ENCODE measurements at places on chromosomes 6 and 20.

DNA sequence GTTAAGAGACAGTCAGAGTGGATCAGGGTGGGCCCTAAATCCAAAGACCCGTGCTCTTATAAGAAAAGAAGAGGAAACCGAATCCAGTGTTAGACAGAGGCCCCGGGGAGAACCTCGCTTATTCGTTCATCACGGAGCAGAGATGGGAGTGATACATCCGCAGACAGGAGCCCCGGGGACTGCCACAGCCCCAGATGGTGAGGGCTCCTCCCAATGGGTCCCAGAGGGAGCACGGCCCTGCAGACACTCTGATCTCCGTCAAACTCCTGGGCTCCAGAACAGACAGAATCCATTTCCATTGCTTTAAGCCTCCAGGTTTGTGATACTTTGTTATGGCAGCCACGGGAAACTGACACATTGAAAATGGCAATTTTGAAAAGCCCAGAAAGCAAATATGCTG is 47.0 kb downstream of the CDH4 start:
- no peak for DNase-seq

DNA sequence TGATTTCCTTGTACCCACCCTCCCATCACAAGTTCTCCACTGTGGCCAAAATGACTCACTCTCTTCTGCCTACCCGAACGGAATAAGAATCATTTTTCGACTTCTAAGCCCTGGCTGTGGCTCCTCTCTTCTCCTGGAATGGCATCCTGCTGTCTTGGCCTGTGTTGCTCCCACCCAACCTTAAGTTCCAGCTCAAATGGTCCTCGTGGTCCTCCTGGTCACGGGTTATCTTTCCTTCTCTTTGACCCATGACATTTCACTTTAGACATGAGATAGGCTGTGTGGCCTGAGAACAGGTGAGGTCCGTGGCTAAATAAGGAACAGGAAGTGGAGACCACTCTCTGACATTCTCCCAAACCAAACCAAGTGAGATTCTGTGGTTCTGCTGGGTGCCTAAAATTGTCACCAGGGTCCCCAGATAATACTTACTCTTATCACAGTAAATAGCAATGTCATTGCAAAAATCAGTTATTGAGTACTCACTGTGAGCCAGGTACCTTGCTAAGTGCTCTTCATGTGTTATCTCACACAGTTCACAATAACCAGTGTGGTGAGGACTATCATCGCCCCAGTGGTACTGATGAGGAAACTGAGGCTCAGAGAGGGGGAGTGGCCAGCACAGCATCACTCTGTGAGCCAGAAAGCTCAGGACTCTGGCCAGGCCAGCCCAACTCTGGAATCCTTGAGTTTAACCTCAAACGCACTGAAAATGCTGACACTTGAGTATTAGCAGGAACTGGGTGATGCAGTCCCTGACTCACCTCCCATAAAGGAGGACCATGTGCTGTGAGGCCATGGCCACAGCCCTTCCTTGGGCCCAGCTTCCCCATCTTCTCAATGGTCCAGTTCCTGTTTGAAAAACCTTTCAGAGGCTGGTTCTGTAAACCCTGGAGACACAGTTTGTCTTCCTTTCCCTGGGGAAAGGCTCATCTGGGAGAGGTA is 74.8 kb upstream of the SIRPA start:
- no peak for DNase-seq

DNA sequence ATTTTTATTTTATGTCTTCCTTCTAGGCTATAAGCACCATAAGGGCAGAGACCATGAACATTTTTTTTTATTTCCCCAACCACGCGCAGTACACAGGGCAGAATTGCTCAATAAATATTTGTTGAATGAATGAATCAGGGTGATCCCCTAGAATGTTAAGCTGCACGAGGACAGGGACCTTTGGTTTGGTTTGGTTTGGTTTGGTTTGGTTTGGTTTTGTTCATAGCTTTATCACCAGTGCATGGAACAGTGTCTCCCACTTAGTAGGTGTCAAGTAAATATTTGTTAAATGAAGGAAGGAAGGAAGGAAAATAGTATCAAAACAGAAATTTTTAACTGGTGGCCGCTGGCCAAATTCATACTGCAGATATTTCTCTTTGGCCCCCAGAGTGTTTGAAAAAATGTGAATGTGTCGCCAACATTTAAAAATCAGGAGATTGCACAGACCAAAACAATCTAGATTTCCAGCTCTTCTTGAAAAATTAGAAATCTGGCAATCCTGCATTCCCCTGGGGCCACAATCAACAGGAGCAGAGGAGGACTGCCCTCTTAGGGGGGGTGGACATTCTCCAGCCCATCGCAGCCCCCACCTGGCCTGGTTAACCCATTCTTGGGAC is 205.3 kb downstream of the EYA2 start:
- DNase-seq = no peak

DNA sequence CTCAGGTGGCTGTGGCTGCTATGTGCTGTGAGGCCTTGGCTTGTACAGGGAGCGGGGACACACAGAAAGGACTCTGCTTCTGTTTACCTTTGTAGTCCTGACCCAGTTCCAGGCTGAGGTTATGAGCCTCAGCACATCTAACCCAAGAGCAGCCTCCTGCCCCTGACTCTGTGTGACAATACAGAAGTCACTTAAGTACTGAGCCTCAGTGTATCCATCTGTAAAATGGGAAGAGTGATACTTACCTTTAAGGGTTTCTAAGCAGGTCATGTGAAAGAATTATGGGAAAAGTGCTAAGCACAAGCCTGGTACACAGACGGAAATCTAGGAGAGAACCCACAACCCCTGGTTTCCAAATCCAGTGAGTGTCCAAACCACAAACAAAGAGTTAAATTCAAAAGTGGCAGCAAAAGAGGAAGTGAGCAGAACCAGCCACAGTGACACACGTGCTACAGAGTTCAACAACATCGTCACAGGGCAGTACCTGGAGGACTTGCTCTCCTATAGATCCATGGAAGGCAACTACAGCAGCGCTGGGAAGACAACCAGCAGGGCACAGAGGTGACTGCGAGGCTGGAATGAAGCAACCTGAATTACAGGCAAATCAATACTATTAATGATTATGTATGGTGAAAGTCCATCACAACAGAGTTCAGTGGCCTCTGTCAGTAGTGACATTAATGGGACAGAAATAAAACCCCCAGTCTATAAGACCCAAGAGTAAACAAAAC is 12.5 kb downstream of the TRIM26 start:
- DNase-seq = peak; percentile 71

DNA sequence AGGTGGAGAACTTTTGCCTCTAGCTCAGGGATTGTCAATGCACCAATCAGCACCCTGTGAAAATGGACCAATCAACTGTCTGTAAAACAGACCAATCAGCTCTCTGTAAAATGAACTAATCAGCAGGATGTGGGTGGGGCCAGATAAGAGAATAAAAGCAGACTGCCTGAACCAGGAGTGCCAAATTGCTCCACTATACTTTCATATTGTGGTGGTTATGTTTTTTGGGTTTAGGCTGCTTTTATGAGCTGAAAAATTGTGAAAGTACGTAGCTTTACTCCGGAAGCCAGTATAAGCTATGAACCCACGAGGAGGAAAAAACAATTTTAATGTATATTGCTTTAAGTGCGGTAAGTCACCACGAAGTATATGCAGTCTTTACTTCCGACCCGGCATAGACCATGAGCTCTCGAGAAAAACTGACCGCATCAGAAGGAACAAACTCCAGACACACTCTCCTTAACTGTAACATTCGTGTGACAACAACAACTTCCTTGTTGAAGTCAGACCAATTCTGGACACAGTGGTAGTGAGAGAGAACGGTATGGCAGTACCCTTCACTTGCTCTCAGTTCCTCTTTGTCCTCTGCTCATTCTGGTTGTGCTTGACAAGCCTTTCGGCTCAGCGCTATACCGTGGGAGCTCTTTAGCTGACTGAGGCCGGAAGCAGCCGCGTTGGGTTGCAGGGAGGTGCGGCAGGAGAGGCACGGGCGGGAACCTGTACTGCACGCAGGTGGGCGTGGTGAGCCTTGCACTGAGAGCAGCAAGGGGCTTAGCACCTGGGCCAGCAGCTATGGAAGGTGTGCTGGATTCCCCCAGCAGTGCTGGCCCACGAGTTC is 81.9 kb upstream of the E2F3 start:
- peak; percentile 80 for DNase-seq

- peak; percentile 10 for DNase-seq
These were observed 32.4 kb downstream of the CPXM1 start for GRCh38 chr20:2767768-2768631.

DNA sequence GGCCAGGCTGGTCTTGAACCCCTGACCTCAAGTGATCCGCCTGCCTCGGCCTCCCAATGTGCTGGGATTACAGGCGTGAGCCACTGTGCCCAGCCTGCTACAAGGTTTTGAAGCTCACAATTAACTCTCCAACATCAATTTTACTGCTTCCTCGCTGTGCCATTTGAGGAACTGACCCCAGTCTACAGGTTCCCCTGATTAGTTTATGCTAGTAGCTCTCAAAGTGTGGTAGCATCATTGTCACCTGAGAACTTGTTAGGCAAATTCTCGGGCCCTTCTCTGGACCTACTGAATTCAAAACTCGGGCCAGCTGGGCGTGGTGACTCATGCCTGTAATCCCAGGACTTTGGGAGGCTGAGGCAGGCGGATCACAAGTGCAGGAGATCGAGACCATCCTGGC is 49.4 kb downstream of the MCUR1 start:
- no peak for DNase-seq

- DNase-seq = no peak
These were observed 33.5 kb downstream of the HFE start for GRCh38 chr6:26120807-26121140.

DNA sequence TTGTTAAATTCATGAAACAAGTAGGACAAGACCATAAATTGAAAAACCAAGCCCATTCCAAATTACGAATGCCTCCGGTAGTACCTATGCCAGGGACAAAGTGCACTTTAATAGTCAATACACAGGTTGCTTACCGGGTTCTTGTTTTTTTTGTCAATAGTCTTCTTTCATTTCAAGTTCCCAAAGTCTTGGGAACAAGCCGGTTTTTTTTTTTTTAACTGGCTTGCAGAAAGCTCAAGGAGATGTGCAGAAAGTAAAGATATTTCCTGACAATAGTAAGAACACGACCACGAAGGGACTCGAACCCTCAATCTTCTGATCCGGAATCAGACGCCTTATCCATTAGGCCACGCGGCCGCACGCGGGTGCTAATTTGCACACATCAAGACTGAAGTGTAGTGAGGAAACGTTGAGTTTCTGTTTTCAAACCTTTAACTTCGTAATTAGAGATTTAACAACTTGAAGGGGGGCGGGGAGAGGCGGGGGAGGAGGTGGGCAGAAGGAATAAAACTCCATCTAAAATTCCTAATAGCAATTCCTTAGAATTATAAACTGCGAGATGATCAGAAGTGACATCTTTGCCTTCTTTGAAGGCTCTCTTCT is 181.0 kb downstream of the TRIM27 start:
- no peak for DNase-seq

DNA sequence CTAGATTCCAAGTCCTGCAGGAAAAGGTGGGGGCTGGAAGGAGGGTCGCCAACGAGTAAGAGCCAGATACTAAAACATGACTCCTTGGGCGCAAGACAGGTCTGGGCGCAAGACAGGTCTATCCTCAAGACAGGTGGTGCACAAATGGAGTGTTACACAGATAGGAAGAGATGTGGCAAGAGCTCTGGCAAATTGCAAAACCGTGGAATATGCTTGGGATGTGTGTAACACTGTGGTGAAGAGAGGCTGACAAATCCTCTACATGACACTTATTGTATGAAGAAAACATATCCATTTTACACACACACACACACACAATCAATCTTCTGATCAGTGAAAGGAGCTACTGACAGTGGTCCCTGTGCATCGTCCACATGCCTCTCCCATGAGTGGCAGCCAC is 77.6 kb downstream of the TBC1D7 start:
- no peak for DNase-seq

DNA sequence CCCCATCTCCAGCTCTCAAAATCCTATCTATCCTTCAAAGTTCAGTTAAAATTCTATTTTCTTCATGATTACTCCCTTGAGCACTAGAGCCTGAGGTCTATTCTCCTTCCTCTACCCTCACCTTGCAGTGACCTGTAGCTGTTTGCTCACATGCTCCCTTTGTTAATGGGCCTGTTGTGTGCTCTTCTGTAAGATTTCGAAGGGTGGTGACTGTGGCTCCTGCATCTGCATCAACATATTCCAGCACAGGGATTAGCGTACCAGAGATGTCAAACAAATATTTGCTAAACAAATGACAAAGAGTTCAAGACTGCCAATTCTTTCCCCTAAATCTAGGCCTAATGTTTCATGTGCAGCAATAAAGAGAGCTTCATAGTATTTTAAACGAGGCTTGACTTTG is 69.5 kb downstream of the ELOVL5 start:
- DNase-seq = no peak

- no peak for DNase-seq
These were observed 455.1 kb upstream of the CITED2 start for GRCh38 chr6:139829576-139829975.

- no peak for DNase-seq
These were observed 479.4 kb upstream of the JARID2 start for GRCh38 chr6:14766391-14766994.

- no peak for DNase-seq
These were observed 1042.7 kb downstream of the EPHA7 start for GRCh38 chr6:92376691-92377090.

- DNase-seq = no peak
These were observed 52.7 kb downstream of the TOP1 start for GRCh38 chr20:41081276-41081814.

DNA sequence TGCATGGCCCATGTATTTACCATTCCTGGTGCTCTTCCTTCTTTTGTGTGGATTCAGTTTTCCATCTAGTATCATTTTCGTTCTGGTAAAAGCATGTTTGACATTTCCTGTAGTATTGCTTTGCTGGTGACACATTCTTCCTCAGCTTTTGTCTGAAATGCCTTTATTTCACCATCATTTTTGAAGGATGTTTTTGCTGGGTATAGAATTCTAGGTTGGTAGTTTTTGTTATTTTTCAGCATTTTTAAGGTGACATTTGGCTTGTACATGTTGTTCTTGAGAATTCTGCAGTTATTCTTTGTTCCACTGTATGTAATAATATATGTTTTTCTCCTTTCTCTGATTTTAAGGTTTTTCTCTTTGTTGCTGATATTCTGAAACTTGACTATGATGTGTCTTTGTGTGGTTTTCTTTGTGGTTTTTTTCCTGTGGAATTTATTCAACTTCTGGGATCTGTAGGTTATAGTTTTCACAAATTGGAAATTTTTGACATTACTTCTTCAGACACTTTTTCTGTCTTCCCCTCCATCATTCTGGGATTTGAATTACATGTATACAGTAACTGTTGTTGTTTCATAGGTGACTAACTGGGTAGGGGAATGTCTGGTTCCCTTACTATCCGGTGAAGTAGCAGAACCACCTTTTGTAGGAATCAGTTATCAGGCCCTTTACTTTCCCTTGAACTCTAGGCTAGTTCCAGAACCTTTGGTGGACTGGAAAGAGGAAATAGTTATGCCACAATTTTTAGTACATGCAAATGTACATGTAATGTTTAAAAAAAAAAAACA is 30.2 kb downstream of the SNX9 start:
- DNase-seq = no peak

- DNase-seq = no peak
These were observed 108.2 kb upstream of the SALL4 start for GRCh38 chr20:51910321-51911050.

DNA sequence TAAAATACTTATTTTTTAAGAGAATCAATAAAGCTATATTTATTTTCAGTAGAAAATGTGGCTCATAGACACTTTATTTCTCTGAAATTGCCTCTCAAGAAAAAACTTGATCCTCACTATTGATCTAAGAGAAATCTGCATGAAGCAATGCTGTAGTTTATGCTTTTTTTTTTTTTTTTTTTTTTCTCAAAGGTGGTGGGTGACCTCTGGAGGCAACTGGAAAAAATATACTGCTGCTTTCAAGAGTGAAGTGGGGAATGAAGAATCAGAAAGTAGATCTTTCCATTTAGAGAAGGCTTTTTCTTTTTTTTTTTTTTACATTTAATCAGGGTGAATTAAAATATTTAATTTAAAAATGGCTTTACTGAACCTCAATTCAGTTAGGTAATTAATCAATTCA is 169.3 kb downstream of the SLC16A10 start:
- no peak for DNase-seq
